ENCODE measurements at places on chromosomes 5 and 9.

- no peak for DNase-seq
These were observed 29.8 kb upstream of the MIER3 start for GRCh38 chr5:56981548-56982315.

DNA sequence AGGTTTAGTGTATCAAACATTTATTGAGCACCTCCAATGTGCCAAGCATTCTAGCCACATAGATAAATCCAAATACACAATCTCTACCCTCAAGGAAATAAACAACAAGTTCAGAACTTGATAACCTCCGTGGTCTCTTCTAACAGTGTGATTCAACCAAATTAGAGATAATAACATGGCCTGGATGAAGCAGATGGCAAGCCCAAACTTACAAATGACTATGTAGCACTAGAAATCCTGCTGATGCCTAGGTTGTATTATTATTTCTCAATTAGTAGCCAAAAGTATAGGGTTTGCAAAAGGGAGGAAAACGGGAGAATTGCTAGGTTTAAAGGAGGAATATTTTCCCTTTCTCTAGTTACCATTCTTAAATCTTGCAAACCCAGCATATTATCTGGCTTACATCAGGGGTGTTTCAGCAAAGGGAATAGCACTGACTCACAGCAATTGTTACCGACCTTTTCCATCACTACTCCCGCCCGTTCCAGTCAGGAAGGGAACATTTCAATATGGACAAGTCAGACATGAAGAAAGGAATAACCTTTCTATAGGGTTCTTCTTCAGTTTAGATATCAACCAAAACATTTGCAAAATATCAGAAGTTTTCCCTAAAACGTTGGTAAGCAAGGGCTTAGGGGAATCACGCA lies 2.3 kb downstream of the DPYSL3 start:
- DNase-seq = no peak

DNA sequence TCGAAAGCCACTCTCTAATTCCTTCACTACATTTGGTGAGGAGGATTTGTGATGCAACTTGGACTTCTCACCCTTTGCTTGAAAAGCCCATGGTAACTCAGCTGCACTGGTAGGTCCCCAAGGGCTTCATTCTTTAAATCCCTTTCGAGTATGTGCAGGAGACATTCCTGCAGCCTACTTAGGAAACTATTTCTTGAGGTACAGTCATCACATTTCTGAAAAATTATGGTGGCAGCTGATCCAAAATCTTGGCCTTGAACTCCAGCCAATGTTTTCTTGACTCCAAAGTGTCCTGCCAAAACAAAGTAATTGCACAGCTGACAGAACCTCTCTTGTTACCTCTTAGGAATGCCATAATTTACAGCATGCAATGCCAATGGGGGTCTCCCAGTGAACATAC lies 99.7 kb downstream of the NPR3 start:
- no peak for DNase-seq

GRCh38 chr9:34185778-34186551 lies 7.1 kb downstream of the UBAP1 start:
- no peak for DNase-seq
